ENCODE measurements at places on chromosomes 3 and 15.

GRCh38 chr3:33062866-33063265 lies 34.1 kb downstream of the GLB1 start:
- no peak for DNase-seq
- no peaks in the 10 kb centered on the region for H3K36me3 ChIP-seq
- no peak overlapping the region for H3K4me3 ChIP-seq
- H3K4me1 ChIP-seq = no peaks in the 10 kb centered on the region
- H3K27ac ChIP-seq = no peak overlapping the region

- DNase-seq = no peak
- no peak overlapping the region for H3K27ac ChIP-seq
- no peaks in the 10 kb centered on the region for H3K27me3 ChIP-seq
Measured at GRCh38 chr3:57738391-57738790, 17.7 kb upstream of the SLMAP start.

- H3K4me1 ChIP-seq = no peaks in the 10 kb centered on the region
- H3K27me3 ChIP-seq = no peaks in the 10 kb centered on the region
- no peak overlapping the region for H3K4me3 ChIP-seq
Measured at GRCh38 chr3:39287216-39288164, 7.7 kb upstream of the CX3CR1 start.

DNA sequence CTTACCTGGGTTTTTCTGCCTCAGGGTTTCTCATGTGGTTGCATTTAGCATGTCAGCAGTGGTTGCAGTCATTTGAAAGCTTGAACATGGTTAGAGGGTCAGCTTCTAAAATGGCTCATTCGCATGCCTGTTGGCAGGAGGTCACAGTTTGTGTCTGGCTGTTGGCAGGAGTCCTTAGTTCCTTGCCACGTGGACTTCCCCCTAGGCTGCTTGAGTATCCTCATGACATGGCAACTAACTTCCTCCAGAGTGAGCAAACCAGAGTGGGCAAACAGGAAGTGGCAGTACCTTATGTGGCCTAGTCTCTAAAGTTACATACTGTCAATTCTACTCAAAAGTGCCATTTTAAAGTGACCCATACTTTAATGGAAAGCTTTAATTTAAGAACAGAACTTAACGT lies 3.4 kb upstream of the UNC13C start:
- no peaks in the 10 kb centered on the region for H3K36me3 ChIP-seq
- H3K27me3 ChIP-seq = no peaks in the 10 kb centered on the region
- no peak overlapping the region for H3K27ac ChIP-seq
- H3K4me1 ChIP-seq = no peaks in the 10 kb centered on the region
- no peak for DNase-seq

- H3K4me1 ChIP-seq = peaks cover 7% of the 10 kb centered on the region
- H3K36me3 ChIP-seq = no peaks in the 10 kb centered on the region
- peak; percentile 84 for DNase-seq
- no peaks in the 10 kb centered on the region for H3K27me3 ChIP-seq
- no peak overlapping the region for H3K27ac ChIP-seq
Measured at GRCh38 chr15:40087991-40088928, 20.4 kb downstream of the BMF start.

DNA sequence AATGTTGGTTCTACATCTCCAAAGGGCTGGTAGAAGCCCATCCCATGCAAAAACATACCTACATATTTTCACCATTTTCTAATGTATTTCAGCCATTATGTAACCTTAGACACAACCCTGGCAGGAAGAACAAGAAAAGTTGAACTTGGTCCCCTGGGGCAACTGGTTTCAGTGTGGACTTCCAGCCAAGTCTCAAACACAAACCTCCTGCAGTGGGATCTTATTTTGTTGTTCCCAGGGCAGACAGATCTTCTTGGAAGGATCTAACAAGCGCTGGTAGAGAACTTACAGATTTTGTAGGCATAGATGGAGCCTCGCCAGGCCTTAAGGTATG lies 96.3 kb downstream of the ADAMTS17 start:
- H3K4me1 ChIP-seq = peaks cover 19% of the 10 kb centered on the region
- H3K36me3 ChIP-seq = no peaks in the 10 kb centered on the region
- no peak overlapping the region for H3K27ac ChIP-seq
- no peaks in the 10 kb centered on the region for H3K27me3 ChIP-seq
- no peak for DNase-seq

- DNase-seq = no peak
- no peaks in the 10 kb centered on the region for H3K27me3 ChIP-seq
- no peak overlapping the region for H3K4me3 ChIP-seq
- H3K27ac ChIP-seq = no peak overlapping the region
- no peaks in the 10 kb centered on the region for H3K4me1 ChIP-seq
- no peaks in the 10 kb centered on the region for H3K36me3 ChIP-seq
Measured at GRCh38 chr3:169554611-169555010, 108.9 kb downstream of the MECOM start.

DNA sequence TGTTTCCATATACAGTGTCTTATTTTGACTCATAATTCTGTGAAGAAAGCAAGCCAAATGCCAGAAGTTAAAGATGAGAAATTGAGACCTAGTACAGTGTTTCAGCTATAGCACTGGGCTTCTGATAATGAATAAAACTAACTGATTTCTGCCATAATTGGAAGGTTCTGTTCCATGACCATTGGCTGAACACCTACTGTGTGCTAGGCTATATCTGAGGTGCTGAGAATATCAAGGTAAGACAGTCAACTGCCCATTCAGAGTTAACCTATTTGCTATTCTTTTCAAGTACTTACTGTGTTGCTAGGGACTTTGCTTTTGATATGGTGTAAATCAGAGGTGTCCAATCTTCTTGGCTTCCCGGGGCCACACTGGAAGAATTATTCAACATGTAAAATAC lies 73.4 kb downstream of the LHFPL4 start:
- no peak overlapping the region for H3K4me3 ChIP-seq
- no peaks in the 10 kb centered on the region for H3K4me1 ChIP-seq
- no peaks in the 10 kb centered on the region for H3K27me3 ChIP-seq
- H3K36me3 ChIP-seq = peaks cover 40% of the 10 kb centered on the region

GRCh38 chr3:48747706-48748105 lies 30.7 kb upstream of the IP6K2 start:
- H3K27me3 ChIP-seq = no peaks in the 10 kb centered on the region
- H3K36me3 ChIP-seq = peaks cover 7% of the 10 kb centered on the region
- no peaks in the 10 kb centered on the region for H3K4me1 ChIP-seq
- DNase-seq = peak; percentile 75

DNA sequence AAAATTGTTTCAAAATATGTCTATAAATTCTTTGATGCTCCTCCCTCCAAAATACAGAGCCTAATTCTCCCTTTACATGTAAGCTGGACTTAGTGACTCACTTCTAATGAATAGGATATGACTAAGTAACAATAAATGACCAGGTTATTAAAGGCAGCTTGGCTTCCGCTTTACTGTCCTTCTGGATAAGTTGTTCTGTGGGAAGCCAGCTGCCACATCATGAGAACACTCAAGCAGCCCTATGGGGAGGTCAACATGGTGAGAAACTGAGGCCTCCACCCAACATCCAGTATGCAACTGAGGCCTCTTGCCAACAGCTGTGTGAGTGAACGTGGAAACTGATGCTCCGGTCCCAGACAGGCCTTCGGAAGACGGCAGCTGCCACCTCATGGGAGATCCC lies 247.3 kb upstream of the CHRM5 start:
- no peaks in the 10 kb centered on the region for H3K27me3 ChIP-seq
- no peaks in the 10 kb centered on the region for H3K4me1 ChIP-seq
- H3K4me3 ChIP-seq = no peak overlapping the region
- no peak for DNase-seq

GRCh38 chr3:172527306-172527705 lies 4.1 kb upstream of the TNFSF10 start:
- H3K36me3 ChIP-seq = no peaks in the 10 kb centered on the region
- H3K27me3 ChIP-seq = no peaks in the 10 kb centered on the region
- H3K4me3 ChIP-seq = no peak overlapping the region
- DNase-seq = no peak

- no peak overlapping the region for H3K4me3 ChIP-seq
- no peaks in the 10 kb centered on the region for H3K36me3 ChIP-seq
- no peak for DNase-seq
Measured at GRCh38 chr3:133428552-133428951, 28.7 kb downstream of the BFSP2 start.

DNA sequence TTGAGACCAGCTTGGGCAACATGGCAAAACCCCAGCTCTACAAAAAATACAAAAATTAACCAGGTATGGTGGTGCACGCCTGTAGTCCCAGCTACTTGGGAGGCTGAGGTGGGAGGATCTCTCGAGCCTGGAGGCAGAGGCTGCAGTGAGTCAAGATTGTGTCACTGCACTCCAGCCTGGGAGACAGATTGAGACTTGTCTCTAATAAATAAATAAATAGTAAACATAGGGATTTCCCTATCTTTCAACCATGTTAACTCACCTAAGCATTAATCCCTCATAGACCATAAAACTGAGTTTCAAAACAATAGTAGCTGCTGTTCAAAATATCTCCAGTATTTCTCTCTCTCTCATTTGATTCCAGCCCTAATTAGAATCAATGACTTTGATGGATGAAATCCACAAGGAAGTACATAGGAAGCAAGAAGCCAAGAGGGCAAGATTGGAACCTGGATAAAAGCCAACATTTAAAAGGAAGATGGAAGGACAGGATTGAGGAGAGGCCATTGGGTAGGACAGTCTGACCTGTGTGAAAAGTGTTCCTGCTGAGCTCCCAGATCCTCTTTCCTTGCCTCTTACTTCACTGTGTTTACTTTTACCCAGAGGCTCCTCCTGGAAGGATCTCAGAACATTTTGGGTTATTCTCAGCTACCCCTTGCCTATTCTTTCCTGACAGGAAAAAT lies 12.4 kb upstream of the TTBK2 start:
- no peaks in the 10 kb centered on the region for H3K27me3 ChIP-seq
- H3K27ac ChIP-seq = no peak overlapping the region
- H3K36me3 ChIP-seq = no peaks in the 10 kb centered on the region
- no peaks in the 10 kb centered on the region for H3K4me1 ChIP-seq
- no peak for DNase-seq
- no peak overlapping the region for H3K4me3 ChIP-seq

DNA sequence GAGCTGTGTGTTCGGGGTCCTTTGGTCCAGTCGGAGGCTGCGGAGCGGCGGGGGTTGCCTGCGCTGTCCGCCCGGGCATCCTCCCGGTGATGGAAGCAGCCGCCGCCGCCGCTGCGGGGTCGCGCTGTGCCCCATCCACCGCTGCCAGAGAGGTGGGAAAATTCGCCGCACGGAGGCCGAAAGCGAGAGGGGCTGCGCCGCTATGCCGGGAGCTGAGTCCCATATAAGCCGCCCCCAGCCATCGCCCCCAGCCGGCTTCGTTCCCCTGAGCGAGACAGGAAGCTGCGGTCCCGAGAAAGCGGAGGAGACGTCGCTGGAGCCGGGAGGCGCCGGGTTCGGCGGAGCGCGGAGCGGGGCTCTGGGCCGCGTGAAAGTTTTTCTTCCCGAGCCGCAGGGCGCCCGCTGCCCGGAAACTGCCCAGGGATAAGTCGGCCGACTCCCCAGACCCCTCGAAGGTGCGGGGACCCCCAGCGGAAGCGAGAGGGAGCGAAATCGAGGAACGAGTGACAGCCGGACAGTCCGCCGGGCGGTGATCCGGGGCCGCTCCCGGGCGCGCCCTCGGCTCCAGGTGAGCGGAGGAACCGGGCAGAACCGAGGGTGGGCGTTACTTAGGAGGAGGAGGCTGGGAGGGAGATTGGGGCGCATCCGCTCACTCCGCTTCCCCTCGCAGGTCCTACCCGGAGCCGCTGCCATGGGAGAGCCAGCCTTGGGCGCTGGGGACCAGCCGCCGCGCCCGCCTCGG lies 574 bp downstream of the CHST2 start:
- H3K36me3 ChIP-seq = no peaks in the 10 kb centered on the region
- no peaks in the 10 kb centered on the region for H3K4me1 ChIP-seq
- no peaks in the 10 kb centered on the region for H3K27me3 ChIP-seq
- DNase-seq = peak; percentile 35
- peak overlapping the region; percentile 63 for H3K4me3 ChIP-seq

DNA sequence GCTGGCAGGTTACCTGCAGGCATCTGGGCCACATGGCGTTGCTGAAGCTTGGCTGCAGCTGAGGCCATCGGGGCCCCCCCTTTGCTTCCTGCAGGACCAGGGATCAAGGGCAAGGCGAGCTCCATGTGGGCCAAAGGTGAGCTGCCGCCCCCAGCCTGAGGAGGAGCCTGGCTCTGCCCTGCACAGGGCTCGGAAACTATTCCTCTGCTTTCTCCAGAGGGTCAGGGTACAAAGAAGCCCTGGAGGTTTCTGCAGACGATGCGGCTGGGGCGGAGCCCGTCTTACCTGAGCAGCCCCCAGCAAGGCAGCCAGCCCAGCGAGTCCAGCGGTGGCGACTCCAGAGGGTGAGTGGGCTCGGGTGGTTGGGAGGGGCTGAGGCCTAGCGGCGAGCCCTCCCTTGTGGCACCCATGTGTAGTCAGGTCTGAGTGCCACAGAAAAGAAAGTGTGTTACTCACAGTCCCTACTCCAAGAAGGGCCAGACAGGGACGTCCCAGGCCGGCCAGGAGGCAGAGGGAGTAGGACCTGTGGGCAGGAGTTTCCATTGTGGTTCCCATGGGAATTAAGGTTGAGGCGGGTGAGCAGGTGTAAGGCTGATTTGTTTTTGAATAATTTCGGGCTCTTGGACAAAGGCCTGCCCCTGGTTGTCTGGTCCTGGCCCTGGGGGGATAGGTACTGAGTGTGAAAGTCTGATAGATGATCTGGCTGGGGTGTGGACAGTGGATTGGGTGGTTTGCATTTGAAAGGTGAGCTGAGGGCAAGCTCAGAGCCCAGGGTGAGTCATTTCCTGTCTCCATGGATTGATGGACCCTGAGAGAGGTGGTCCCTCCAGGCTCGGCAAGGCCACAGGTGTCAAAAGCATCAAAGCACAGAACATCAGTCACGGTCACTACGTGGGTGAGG lies 25.4 kb downstream of the CFAP100 start:
- no peaks in the 10 kb centered on the region for H3K4me1 ChIP-seq
- no peaks in the 10 kb centered on the region for H3K27me3 ChIP-seq
- H3K4me3 ChIP-seq = no peak overlapping the region
- H3K36me3 ChIP-seq = no peaks in the 10 kb centered on the region
- peak; percentile 53 for DNase-seq

- H3K27me3 ChIP-seq = no peaks in the 10 kb centered on the region
- H3K36me3 ChIP-seq = no peaks in the 10 kb centered on the region
- no peaks in the 10 kb centered on the region for H3K4me1 ChIP-seq
Measured at GRCh38 chr3:87200060-87200647, 27.0 kb upstream of the CHMP2B start.

- no peaks in the 10 kb centered on the region for H3K36me3 ChIP-seq
- H3K27ac ChIP-seq = no peak overlapping the region
- DNase-seq = no peak
- peaks cover 14% of the 10 kb centered on the region for H3K4me1 ChIP-seq
- H3K27me3 ChIP-seq = no peaks in the 10 kb centered on the region
Measured at GRCh38 chr3:156102267-156102931, 18.0 kb upstream of the KCNAB1 start.

GRCh38 chr3:13470894-13471574 lies 9.1 kb upstream of the HDAC11 start:
- DNase-seq = peak; percentile 71
- peak overlapping the region; percentile 47 for H3K27ac ChIP-seq
- no peak overlapping the region for H3K4me3 ChIP-seq
- H3K27me3 ChIP-seq = no peaks in the 10 kb centered on the region
- peaks cover 5% of the 10 kb centered on the region for H3K4me1 ChIP-seq

Data from right lobe of liver (tissue), 6 donors.